ENCODE measurements at places on chromosomes 6 and 20. TPM values are rescaled to one million over a fixed set of nuclear protein-coding genes. Genes with fewer than 3 reads are reported as not detected.

DNA sequence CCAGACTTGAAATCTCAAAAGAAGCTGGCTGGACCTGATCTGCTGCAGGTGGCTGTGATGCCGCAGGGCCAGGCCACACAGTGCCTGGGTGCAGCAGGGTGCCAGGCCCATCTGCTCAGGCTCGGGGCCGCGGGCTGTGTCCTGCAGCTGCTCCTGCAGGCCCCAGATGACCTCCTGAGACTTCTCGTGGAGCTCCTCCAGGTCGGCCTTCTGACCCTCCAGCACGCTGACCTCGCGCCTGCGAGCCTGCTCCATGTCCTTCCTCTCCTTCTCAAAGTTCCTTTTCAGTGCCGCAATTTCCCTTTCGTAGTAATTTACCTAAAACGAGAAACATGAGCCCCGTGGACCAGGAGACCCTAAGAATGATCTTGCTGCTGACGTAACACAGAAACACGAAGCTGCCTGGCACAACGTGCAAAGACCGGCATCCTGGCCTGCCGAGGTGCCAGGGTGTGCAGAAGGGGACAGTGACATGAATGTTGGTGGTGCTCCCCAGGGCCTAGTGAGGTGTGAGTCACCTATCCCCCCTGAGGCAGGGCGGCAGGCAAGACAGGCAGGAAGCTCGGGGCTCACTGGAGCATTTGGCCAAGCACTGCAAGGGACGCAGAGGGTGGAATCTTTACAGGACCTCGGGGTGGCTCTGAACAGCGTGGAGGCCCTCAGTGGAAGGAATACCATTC, 71.6 kb downstream of the GINS1 start:
- no peak for DNase-seq

WFDC13 gene
- polyA plus RNA-seq = not detected

DNA sequence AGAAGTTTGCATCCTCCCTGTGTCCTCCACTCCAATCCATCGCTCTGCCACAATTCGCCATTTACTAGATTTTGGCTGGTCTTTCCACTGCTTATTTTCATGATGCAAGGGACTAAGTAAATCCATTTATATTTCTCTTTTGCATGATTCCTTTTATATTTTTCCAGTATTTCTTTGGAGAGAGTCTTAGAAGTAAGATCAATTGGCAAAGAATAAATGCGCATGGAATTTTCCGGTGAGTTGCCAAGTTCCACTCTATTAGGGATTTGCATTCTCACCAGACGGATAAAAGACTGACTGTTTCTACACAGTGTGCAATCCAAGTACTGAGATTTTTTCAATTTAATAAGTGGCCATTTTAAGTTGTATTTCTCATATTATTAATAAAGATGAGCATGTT, 91.7 kb upstream of the PHACTR3 start:
- no peak for DNase-seq

- DNase-seq = no peak
These were observed 2.9 kb downstream of the RIPOR2 start for GRCh38 chr6:24932832-24933231.

DNA sequence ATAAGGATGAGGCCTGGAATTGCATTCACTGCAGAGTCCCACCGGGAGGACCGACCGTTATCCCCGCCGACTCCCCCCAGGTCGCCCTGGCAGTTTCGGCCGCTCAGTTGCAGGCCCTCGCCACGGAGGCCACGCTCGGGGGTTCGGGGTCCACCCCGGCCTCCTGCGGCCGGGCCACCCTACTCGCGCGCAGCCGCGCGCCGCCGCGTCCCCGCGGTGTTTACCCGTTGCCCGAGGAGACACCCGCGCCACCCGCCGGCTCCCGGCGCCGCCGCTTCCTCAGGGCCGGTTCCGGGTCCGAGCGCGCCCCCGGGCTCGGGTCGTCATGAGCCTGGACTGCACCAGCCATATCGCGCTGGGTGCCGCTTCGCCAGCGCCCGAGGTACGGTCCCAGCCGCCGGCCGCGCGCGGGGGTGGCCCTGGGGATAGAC, at the start of gene CCDC170:
TSS of gene CCDC170 (plus strand) at position 214 of the 431 bp plus-strand sequence. CDS start at position 326, 112 bp downstream.
- peak; percentile 52 for DNase-seq

DNA sequence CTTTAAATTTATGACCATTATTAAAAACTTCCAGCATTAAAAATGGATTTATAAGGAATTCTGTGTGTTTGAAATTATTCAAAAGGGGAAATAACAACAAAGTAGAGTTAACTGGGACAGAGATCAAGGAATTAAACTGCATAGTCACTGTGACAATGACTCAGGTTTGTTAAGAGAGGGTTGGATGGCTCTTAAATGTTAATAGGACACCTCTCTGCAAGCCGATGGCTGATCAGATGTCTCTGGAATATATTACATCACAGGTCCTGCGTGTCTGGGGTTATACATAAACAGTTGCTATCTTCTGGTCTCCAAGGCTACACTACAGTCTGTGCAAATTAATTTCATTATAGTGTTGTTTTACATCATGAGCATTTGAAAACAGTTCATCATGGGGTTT, 574.3 kb downstream of the COL12A1 start:
- DNase-seq = no peak

DNA sequence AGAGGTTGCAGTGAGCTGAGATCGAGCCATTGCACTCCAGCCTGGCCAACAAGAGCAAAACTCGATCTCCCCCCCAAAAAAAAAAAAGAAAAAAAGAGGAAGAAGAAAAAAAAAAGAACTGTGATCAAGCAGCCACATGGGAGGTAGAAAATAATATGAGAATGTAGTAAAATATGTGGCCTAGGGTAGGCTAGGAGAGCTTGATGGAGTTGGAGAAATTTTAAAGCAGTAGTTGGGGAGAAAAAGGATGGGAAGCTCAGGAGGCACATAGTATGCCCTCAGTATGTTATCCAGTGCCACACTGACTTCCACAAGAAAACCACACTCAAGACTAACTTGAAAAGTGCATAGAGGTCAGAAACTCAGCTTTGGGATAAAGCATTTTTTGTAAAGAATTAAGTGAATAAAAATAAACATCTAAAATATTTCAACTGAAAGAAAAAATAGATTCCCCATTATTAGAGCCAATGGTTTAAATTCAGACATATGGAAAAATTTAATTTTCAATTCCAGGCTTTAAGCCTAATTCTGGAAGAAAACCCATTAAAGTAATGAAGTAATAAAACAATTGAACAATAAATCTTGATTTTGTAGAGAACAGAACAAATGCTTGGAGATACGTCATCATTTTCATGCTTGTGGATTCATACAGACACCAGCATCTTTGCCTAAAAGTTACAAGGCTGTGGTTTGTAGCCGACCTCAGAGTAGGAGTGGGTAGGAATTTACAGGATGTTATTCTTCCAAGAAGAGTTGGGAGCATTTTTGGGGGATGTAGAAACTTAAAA, 34.7 kb downstream of the PLEKHG1 start:
- DNase-seq = no peak

GRCh38 chr6:88349511-88349910, 183.4 kb upstream of the CNR1 start:
- peak; percentile 51 for DNase-seq

- peak; percentile 41 for DNase-seq
These were observed 51.5 kb downstream of the GMDS start for GRCh38 chr6:2193931-2194330.

GRCh38 chr6:109103942-109104341, 8.6 kb downstream of the CEP57L1 start:
- no peak for DNase-seq

DNA sequence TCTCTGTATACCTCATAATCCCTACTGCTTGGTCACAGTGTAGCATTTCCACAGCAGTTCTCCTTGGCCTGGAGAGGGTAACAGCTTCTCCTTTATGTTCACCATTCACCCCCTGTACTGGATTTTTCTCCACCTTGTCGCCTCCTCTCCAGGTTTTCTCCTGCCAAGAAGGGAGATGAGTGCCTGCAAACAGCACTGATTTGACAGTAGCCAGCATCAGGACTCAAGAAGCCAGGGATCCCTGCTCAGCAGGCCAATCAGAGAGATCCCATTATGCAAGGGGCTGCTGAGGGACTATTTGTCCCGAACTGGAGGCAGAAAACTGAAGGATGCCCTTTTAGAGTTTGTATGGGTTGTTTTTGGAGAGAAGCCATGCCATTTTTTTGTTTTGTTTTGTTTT, 68.6 kb upstream of the RIPOR2 start:
- no peak for DNase-seq
